ENCODE measurements at places on chromosomes 7 and 10.

DNA sequence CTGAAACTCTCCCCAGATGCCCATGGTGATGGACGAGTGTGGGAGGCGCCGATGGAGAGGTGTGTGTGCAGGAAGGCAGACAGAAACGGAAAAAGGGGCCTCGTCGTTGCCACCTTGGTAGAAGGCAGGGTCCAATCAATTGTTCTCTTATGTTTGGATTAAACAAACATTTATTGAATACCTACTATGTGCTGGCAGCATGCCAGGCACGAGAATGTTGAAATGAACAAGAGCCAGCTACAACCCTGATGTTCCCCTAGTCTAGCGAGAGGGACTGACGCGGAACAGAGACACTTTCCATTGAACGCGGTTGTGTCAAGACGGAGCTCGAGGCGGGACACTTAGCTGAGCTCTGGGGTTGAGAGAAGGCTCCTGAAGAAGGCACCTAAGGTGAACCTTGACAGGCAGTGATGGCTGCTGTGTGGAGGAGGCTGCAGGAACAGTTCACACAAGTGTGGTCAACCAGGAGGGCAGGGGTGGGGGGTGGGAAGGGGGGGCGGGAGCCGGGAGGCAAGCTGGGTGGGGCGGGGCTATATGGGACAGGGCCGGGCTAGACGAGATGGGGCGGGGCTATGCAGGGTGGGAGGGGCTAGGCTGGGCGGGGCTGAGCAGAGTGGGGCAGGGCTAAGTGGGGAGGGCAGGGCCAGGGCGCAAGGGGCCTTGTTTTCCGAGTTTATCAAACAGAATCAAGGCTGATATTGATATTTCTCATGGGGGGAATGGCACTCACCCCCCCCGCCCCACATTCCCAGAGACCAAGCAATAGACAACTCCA lies 181.0 kb downstream of the GATA3 start:
- DNase-seq = no peak

DNA sequence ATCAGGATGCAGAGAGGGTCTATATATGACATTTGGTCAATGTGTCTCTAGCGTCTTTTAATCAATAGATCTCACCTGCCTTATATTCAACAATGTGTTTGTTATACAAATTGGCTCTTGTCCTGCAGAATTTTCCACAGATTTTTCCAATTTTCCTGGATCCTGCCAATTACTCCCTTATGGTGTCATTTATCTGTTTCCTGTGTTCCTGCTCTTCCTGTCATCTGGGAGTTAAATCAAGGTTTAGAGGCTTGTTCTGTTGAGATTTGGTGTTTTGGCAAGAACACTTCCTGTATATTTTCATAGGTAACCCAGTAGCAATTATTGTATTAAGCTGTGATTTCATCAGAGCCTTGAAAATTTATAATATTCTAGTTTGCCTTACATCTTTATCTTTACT lies 8.8 kb upstream of the C10orf71 start:
- no peak for DNase-seq

DNA sequence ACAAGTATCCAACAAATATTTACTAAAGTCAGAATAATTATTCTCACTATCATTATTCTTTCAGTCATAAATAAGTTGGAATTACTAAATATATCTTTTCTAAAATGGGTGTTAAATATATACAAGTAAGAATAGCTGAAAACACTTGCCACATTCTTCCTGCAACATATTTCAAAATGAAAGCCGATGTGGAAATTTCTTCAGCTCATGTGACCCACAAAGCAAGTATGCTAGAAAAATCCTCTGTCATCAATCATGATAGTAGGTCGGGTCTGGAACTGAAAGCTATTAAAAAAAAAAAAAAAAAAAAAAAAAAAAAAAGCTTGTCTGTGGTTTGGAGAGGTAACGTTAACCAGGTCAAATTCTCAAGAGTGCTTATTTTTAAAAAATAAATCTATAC lies 344.7 kb downstream of the NEBL start:
- no peak for DNase-seq

DNA sequence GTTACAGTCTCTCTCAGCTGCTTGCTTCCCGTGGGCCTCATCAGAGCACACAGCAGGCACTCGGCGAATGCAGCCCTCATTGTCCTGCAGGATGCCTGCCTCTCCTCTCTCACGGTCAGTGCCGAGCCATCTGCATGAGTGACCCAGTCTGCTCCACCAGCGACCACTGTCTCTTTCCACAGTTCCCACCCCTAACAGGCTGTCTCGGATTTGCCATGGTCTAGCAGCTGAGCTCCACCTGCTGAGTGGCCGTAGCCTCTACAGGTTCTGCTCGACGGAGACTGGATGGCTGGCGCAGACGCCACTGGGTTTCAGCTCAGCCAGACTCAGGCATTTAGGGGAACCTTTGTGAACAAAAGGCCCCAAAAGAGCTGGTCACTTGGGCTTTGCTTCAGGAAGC lies 209.4 kb upstream of the FOXK1 start:
- no peak for DNase-seq

GRCh38 chr10:80805343-80806020 lies 267.8 kb downstream of the SH2D4B start:
- DNase-seq = no peak

DNA sequence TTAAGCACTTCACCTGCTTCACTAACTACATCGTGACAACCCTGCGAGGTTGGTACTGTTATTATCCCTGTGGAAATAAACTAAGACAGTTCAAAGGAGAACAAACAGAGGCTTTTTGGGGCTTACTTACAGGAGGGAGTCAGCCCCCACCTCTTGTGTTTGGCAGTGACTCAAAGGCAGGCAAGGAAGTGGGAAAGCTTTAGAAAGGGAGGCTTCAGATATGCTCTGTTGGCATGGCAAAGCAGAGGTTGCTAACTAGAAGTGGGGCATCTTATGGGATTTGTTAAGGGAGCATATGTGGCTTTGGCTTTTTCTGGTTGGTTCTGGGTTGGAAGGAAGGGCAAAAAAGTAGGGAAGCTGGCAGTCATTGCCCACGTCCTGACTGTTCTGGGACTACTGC lies 84.8 kb upstream of the AOAH start:
- DNase-seq = no peak

DNA sequence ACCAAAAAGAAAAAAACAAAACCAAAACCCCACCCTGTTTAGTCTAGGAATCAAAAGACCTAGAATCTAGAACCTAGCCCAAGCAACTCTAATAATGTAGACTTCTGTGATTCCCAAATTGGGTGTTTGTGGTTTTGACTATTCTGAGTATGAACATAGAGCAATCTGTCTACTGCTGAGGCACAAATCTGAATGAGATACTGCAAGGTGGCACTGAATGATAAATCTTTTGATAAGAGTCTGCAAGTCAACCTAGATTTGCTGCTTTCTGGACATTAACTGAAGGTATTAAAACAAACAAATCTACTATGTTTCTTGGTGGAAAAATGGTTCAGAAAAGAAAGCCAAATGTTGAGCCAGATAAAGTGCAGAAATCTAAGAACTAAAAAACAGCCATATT lies 50.6 kb downstream of the IRF5 start:
- DNase-seq = no peak

GRCh38 chr7:96993094-96993865 lies 12.1 kb upstream of the DLX6 start:
- no peak for DNase-seq

DNA sequence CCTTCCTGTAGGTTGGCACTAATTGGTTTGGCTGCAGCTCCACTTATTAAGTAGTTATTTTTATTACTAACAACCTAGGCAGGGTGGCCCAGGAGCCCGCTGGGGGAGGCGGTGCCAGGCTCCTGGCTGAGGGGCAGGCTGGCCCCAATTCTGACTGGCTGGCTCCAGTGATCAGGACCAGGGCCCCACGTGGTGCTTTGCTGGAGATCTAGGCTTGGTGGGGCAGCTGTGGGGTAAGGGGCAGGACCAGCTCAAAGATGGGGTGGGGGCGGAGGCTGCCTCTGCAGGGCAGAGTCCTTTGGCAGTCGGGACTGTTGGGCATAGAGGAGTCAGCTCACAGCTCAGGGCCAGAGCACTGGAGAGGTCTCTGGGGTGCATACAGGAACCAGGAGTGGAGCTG lies 2.4 kb downstream of the ASL start:
- DNase-seq = no peak

DNA sequence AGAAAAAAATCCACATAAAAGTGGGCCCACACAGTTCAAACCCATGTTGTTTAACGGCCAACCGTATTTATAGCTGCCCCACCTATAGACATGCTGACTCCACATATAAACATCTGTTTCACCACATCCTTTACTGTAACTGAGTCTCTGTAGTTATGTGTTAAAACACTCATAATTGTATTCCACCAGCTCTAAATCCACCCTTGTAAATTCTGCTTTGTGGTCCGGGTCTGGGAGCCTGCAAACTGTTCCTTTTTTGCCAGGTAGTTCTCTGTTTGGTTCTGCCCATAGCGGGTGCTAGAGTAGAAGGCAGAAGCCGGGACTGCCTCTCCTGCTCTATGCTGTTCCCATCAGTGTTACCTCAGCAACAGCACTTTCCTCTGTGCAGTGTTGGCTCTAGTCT lies 20.2 kb upstream of the FHIP2A start:
- peak; percentile 43 for DNase-seq

DNA sequence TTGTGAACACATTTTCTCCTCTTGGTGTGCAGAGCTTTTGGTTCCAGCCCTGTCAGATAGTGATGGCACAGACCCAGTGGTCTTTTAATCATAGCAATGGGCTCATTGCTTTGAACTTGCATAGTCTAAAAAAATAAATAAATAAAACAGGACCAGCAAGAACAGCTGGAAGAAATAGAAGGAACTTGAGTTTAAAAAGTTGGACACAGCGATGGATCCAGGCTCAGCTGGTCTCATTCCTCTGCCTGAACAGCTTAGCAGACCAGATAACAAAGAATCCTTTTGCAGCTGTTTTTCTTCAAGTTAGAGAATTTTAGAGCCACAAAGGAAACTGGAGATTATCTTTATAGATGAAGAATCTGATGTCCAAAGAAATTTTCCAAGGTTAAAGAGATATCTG lies 1005.6 kb downstream of the LRMDA start:
- DNase-seq = no peak

- DNase-seq = no peak
These were observed 75.9 kb downstream of the SORBS1 start for GRCh38 chr10:95485056-95485844.

DNA sequence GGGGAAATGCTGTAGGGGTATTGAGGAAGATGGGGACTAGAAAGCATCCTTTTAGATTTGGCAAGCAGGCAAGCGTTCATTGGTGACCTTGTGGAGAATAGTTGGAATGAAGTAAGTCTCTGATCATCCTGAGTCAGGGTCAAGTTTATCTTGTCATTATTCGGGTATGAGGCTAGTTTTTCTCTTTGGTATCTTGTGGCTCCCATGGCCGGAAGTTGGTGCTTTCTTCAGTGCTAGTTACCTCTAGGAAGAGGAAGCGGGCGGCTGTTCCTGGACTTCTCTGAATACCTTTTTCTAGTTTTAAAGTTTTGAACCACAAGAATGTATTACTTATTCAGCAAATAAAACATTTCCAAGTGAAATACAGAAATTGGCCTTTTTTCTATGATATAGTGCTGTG lies 9.2 kb downstream of the CREM start:
- DNase-seq = peak; percentile 40

GRCh38 chr7:111867348-111867931 lies 305.1 kb upstream of the IMMP2L start:
- DNase-seq = no peak

DNA sequence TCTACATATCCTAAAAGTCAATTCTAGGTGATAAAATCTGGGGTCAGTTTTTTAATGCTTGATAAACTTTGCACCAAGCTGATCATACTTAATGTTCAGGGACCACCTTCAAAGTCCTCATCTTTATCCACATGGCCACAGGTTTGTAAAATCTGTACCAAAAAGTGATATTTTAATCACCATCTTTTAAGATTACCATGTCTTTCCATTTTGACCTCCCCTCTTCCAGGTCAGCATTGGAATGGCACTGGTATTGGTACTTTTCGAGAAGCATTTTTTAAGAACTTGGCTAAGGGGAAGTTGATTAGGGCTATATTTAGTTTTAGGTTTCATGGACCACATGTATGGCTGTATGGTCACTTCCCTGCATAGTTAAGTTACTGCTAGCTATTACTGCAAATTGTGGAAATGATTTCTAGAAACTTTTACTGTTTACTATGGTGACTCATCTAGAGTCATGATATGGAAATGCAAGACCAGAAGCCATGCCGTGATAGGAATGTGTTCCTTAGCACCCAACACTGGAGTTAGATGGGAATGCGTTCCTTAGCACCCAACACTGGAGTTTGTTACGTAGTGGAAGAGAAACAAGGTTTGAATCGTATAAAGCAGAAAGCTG lies 50.8 kb upstream of the ABLIM1 start:
- no peak for DNase-seq

Data from CD4-positive, alpha-beta T cell treated with Interleukin-12 subunit alpha and Interleukin-12 subunit beta, for 1 hour (primary cell).